ENCODE measurements at places on chromosomes 16 and 17.

DNA sequence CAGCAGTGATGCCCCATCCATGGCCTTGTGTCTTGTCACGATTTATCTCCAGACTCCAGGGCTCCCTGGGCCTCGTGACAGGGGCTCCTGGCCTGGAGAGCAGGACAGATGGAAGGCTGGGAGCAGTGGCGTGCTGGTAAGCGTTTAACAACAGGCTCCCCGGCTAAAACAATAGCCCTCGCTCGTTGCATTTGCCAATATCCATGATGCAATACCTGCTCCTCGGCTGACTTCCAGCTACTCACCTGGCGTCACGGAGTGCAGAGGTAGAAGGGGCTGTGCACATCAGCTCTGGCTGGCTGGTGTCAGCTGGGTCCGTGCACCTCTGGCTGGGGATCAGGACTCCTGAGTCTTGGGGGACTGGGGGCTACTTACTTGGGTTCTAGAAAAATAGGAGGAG lies 1.5 kb upstream of the BICDL2 start:
- no peak for DNase-seq

DNA sequence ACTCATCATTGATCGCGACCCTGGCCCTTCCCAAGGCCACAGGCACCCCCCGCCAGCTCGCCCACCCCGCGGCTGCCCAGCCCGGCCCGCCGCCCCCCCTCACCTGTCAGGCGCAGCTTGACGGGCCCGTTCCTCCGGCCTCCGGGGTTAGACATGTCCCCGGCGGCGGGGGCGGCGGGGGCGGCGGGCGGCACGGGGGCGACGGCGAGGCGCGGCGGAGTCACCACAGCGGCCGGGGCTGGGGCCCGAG lies 456 bp downstream of the SMURF2 start:
- no peak for DNase-seq

DNA sequence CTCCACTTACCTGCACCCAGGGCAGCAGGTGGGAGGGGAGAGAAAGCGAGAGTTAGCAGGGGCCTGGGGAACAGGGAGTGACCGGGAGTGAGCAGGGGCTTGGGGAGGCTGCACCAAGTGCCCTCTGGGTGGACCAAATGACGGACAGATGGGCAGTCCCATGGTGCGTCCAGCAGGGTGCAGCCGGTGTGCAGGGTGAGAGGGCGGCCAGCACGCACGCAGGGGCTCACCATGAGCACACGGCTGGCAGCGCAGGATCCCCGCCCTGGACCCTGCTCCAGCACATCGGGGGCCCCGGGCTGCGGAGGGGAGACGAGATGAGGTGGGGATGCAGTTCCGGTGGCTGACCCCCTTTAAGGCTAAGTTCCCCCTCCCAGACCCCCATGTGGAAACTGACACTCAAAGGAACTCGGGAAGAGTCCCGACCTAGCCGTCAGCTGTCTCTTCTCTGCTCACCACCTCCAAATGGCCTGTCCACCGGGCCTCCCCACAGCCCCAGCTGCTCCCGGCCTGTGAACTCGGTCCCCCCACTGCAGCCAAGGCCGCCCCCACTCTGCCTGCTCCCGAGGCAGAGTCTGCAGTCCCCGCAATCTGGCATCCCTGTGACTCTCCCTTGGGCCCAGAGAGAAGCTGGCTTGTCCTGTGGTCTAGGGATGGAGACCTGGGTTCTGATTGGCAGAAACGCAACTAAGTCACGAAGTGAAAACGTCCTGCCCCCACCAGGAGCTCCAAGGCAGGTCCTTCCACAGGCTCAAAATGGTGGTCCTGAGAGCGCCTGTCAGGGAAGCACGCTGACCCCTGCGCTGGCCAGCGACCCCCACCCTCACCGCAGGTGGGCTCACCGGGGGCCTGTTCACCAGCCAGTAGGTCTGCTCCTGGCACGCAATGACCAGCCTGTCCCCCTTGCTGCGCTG lies 2.9 kb downstream of the RGS11 start:
- DNase-seq: no peak

- DNase-seq: no peak
These were observed 62.9 kb downstream of the PHKB start for GRCh38 chr16:47524007-47524405.

DNA sequence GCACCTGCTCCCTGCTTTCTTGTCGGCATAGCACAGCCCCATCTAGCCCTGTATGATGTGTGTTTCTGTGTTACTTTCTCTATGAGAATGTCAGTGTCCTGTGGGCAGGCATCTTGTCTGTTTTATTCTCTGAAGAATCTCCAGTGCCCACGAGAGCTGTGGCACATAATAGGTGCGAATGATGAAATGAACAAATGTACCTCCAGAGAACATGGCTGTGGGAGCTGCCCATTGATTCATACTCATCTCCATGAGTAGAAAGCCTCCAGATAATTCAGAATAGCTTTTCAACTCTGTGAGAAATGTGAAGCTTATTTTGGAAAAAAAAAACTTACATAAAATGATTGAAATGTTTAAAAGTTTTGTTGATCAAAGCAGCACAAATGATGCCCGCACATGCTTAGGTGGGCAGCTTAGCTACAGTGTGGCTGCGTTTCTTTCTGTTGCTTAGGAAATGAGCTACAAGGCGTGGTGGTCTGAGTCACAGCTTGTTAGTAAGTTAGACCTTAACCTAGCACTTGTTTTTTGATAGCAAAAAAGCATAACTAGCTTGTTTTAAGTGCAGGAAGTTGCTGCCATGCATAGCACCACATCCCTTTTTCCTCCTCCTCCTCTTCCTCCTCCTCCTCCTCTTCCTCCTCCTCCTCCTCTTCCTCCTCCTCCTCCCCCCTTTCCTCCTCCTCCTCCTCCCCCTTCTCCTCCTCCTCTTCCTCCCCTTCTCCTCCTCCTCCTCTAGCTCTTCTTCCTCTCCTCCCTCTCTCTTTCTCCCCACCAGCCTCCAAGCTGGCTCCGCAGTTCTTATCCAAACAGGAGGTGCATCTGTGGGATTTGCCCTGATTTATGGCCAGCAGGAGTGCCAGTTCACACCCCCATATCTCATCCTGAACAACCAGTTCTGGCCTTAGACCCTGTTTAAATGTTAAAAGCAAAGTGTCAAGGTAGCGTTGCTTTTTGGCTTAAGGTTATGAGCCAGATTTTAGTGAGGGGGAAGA lies 221.5 kb downstream of the IRF8 start:
- DNase-seq: no peak

GRCh38 chr16:58266336-58266735 lies 28.5 kb downstream of the PRSS54 start:
- no peak for DNase-seq

- DNase-seq: no peak
These were observed 93.1 kb downstream of the RTN4RL1 start for GRCh38 chr17:1931844-1932579.

DNA sequence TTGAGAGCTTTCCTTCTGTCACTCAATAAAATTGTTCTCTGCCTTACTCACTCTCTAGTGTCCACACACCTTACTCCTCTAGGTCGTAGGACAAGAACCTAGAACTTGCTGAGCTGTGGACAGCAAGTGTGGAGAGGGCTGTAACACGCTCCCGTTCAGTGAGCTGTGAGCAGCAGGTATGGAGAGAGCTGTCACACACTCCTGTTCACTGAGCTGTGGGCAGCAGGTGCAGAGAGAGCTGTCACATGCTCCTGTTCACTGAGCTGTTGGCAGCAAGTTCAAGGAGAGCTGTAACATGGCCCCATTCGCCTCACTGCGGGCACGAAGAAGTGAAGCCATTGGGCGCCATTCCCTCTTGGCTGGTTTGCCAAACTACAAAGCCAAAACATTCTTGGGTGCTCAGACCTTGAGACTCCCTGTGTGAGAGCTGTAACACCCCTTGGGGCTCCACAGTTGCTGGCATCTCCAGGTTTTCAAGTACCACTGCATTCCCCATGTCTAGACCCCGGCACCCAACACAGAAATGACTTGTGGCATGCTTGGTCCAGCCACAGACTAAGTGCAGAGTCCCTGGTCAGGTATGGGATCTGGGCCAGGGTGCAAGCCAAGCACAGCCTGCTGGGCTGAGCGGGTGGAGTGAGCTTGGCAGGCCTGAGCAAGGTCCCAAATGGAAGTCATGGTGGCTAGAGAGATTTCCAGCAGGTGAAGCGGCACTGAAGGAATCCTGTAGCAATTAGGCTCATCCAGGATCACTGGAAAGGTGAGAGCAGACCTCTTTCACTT lies 608.0 kb upstream of the CDH8 start:
- DNase-seq: no peak

- DNase-seq: no peak
These were observed 1.5 kb upstream of the KRT16 start for GRCh38 chr17:41614098-41614497.

GRCh38 chr17:74893936-74894671 lies 671 bp upstream of the FADS6 start:
- DNase-seq: no peak

DNA sequence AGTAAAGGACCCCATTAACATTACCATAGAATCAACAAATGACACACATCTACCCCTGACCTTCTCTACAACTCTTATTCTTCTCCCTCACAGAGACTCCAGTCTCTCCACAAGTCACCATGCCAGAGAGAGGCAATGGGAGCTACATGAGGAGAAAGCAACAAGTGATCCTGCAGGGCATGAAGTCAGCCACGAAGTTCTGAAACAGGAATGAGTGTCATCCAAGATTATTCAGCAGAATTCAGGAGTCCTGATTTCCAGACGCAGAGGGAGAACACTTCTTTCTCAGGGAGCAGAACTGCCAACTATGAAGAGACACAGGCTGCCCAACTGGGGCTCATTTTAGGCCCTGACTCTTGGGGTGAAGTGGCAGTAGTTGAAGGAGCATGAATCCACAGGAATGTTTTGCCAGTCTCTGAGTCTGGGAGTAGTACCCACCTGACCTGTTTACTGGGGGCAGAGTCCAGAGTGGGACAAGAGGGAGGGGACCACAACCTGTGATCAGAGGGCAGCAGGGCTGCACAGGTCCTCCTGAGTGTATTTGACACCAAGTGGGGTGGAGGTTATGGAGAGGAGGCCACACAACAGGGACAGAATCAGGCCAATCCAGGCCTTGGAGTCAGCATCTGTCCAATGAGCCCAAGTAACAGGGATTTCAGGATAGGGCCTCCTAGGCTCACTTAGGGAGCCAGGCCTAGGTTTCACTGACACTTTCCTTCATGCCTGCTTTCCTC lies 2.4 kb upstream of the MTMR4 start:
- DNase-seq: no peak

DNA sequence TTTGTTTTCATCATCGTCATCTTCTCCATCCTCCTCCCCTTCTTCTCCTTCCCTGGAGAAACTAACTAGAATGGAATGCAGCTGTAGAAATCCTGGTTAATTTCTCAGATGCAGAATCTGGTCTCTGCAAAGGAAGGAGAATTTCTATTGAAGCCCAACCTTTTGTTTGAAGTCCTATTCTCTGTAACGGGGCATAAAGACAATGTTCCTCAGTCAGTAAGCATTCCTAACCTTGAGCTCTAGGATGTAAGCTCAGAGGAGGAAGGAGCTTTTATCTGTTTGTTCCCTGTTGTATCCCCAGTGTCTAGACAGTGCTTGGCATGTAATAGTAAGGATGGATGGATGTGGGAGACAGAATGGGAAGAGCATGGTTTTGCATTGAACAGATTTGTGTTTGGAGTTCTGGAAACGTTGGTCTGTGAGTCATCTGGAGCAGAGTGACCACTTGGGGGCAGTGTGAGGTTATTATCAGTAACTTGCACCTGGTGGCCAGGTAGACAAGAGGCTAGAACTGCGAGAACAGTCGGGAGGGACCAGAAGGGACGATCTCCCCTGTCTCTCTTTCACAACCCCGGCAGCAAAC lies 363.7 kb downstream of the SNX29 start:
- no peak for DNase-seq

DNA sequence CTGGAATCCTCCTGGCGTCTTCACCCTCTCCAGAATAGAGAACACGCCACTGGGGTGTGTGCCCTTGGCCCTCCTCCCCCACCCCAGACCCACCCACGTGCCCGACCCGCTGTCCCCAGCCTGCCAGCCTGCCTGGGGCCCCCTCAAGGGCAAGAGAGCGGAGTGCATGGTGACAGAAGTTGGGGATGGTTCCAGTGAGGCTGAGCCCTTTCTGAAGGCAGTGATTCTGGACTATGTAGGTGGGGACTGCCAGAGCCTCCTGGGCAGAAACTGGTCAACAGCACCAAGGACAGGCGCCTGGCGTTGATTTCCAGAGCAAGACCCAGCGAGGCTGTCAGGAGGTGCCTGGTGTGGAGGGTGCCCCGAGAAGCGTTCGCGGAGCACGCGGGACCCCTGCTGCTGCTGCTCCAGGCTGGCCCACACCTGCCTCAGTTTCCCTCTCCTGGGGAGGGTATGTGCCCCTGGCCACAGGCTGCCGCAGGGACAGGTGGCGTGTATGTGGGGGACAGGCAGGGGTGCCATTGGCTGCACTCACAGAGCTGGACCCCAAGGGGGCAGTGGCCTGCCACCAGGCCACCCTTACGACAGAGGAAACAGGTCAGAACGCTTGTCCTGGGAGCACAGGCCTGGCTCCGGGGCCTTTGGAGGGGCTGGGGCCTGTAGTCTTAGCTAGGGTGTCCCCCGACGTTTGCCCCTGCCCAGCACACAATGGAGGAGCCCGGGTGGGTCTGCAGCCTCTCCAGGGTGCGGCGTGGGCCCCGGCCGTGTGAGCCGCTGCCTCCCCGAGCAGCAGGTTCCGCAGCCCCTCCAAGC lies 1.2 kb downstream of the SSTR5 start:
- no peak for DNase-seq

- DNase-seq: no peak
These were observed 106.1 kb downstream of the ZNF423 start for GRCh38 chr16:49749816-49750215.

DNA sequence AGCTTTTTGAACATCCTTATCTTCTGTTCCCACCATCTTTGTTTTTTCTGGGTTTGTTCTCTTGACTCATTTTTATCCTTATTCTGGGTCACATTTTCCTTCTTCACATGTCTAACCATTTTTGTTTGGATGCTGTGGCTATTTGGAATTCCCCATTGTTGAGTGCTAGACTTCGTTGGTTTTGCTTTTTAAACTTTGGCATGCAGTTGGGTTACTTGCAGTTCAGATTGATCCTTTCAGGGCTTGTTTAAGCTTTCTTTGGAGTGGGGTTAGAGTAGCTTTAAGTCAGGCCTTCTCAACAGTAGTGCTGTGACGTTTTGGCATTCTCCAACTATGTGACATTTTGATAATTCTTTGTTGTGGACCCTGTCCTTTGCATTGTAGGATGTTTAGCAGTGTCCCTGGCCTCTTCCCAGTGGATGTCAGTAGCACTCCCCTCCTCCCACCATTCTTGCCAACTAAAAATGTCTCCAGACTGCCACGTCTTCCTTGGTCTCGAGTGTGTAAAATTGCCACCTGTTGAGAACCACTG lies 21.1 kb downstream of the PRMT7 start:
- no peak for DNase-seq

- DNase-seq: no peak
These were observed 21.1 kb downstream of the STH start for GRCh38 chr17:46020023-46020761.

GRCh38 chr17:17647524-17648178 lies 33.6 kb upstream of the RAI1 start:
- DNase-seq: no peak

GRCh38 chr17:49061524-49061943 lies 64.3 kb downstream of the IGF2BP1 start:
- no peak for DNase-seq

- DNase-seq: peak; percentile 41
These were observed 20.7 kb downstream of the LGALS9 start for GRCh38 chr17:27651411-27652345.

Data from BE2C (cell line).